ENCODE measurements at places on chromosomes 7 and 10.

DNA sequence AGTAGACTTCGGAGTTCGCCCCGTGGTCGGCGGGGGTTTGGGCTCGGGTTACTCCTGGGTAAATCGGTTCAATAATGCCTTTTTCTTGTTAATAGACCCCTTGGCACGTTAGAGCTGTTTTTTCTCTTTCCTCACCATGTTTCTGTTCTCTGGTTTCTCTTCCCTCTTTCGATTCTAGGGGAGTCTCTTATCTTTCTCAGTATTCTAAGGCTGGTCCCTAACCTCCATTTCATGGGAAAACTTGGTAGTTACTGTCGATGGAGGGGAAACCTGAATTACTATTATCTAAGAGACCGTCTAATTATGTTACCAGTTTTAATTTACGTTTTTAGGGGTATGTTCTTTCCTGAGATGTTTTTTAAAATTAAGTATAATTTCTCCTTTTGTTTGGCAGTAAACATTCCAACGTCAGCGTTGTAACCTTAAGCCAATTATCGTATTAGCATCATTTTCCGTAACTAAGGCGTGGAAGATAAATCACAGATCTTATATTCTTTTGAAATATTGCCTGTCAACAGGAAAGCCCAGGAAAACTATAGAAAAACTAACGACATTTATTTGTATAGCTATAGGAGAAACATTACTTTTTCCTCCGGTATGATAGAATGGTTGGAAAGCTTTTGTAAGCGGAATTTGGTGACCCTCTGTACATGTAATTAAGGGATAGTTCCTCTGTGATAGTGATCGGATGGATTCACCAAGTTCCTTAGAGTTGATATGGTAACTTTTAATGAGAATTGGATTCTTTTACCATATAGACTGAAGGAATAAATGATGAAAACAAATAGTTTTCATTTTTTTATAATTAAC is 847 bp downstream of the BTAF1 start:
- no peak for DNase-seq

GRCh38 chr10:115956225-115957011 is 316.6 kb downstream of the GFRA1 start:
- no peak for DNase-seq

- DNase-seq, result no peak
These were observed 87.5 kb downstream of the VOPP1 start for GRCh38 chr7:55484834-55485233.

DNA sequence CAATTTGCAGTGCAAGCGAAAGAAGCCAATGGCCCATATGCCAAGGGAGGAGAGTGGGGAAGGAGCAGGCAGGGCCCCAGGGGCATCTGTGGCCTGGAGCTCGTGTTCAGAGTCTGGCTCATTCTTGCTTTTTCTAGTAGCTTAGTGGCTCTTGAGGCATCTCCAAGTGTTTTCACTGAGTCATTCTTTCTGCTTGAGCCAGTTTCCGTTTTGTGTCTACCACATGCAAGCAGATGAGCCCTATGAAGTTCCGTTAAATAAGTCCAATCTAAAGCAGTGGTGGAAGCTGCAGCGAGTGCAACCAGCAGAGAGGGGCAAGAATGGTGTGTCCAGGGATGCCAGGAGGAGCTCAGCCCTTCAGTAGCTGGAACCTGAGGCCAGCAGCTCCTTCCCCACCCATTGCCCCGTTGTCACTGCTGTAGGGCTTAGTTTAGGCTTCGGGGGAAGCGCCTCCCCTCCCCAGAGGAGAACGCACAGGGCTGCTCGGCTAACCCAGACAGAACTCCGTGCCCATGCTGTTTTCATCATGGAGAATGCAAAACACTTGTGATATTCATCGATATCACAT is 57.4 kb upstream of the EBF3 start:
- DNase-seq, result peak; percentile 77

GRCh38 chr7:93981480-93981874 is 22.7 kb downstream of the BET1 start:
- DNase-seq, result no peak

GRCh38 chr7:55534916-55535590 is 37.2 kb downstream of the VOPP1 start:
- DNase-seq, result no peak

- no peak for DNase-seq
These were observed at the start of gene HOXA11 for GRCh38 chr7:27185013-27185853. HOXA11 (minus strand) TSS chr7:27185232; CDS start chr7:27185144, 88 bp downstream.

All from amniotic stem cell (primary cell).